ENCODE measurements at places on chromosomes 2 and 18.

DNA sequence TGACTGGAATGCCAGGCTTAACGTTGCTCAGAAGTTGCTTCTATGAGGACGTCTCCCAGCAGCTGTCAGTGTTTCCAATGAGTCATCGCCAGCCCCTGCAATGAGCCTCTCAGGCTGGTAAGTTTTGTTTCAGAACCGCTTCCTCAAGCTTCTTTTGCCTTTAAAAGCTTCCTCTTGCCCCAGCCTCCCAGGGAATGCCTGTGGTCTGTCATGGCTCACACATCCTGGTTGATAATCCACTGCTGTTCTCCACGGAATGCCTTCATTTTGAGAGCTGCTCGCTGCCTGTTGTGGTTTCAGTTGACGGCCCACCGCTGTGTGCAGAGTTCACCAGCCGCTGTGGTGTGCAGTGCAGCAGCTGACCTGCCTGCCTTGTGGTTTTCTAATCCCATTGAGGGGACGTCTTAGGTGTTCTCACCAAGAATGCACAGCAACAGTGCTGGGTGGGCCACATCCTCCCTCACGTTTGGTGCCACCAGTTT lies 96.4 kb downstream of the RTP5 start:
- no peak for DNase-seq

DNA sequence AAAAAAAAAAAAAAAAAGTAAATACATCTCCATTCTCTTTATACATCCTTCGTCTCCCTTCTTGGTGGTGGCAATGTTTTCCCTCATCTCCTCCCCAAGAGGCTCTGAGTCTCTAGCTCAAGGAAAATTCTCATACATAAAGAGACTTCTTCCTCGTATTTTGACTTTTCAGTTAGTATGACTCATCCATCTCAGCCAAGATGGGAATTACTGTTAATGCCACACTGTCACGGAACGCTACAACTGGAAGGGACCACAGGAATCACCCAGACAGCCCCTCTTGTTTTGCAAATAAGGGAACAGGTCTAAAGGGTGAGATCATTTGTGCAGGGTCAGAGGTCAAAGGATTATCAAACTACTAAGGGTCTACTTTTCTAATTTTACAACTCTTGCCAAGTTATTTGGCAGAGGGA lies 19.5 kb downstream of the NFE2L2 start:
- DNase-seq = no peak

DNA sequence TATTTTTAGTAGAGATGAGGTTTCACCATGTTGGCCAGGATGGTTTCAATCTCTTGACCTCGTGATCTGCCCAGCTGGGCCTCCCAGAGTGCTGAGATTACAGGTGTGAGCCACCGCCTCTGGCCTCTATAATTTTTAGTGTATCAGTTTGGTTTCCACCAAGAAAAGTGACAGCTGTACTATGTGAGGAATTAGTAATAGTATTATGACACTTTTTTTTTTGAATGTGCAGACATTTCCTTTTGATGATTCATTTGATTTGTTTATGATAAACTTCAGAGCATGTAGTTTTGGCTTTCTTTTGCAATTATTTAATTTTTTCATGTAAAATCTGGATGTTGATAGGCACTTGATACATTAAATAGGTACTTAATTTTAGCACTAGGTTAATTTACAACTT lies 61.5 kb downstream of the PTPN4 start:
- DNase-seq = no peak

DNA sequence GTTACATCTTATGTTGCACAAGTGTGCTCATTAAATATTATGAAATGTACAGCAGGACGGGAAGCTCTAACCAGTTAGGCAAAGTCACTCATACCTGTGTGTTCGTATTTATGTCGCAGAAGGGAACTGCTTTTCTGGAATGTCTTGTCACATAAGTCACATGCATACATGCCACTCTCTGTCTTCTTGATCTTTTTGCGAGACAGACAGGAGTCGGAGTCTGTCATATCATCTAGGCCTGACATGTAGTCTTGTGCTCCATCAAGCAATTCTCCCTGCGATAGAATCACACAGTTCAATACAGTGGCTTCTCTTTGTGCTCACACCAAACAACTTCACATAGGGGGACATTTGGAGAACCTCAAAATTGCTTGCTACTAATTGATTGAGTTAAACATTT lies 123.6 kb downstream of the ZEB2 start:
- no peak for DNase-seq

DNA sequence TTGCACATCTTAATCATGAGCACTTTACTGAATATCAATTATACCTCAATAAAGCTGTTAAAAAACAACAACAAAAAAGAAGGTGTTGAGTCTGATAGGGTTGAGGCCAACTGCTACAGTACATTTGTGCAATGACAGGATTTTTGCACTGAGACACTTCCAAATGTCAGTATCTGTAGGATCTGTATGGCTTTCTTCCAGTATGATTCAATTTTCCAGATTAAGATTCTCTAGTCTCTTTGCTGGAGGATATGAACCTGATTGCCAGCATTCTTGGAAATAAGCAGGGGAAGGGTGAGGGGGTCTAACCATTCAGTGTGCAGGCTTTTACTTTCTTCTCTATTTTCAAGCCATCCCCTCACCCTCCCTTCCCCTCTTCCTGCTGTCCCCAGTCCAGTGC lies 85.1 kb downstream of the SEMA4F start:
- DNase-seq = no peak

- DNase-seq = no peak
Measured at GRCh38 chr2:2586068-2586776, 255.1 kb upstream of the MYT1L start.

DNA sequence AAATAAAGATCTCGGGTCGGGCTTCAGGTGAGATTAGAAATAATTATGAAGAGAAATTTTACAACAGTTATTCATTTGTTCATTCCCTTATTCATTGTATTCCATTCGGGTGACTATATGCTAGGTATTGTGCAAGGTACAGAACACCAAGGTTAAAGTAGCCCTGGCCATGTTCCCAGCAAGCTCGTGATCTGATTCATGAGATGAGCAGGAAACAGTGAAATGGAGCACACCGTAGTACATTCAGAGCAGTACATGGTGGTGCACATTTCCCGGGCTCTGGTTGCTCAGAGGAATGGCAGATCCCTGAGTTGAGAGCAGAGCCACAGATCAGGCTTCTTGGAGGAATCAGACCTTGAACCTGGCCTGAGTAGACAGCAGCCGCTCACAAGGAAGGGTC lies 87.7 kb downstream of the PRKRA start:
- no peak for DNase-seq

GRCh38 chr18:47531717-47532116 lies 280.3 kb upstream of the SKOR2 start:
- no peak for DNase-seq

DNA sequence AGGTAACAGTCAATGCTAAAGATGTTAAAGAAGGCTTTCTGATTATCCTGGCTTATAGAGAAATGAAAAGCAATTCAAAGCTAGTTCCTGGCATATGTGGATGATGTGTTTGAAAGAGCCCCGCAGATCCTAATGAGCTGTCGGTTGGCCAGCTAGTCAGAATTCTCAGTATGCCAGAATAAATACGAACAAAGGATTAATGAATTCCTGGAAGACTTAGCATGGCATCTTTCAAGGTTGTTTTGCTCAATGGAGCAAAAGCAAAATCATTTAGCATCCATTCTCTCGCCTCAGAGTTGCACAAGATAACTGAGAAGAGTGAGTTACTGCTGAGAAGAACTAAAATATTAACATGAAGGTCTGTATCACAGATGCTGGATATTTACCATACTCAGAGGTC lies 307.6 kb downstream of the RIT2 start:
- DNase-seq = no peak

DNA sequence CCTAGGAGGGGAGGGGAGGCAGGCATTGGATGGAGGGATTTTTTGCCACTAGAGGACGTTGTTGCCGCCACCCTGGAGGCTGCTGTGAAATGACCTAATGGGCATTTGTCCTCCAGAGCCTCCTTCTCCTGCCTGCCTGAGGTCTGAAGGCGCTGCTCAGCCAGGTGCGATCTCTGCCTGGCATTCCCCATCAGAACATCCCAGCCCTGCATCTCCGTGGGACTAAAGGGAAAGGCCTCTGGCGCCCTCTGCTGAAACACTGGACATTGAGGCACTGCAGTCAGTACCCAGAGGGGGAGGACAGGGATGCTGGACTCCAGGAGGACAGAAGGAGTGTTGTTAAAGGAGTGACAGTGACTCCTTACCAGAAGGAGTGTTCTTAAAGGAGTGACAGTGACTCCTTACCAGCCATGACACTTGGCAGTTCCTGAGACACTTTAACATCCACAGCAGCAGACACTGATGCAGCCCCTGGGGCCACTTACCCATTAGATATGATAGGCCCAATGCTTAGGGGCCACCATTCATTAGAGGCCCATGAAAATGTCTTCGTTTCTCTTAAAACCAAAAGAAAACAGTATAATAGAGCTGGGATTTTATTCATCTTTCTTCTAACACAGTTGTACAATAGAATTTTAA lies 17.0 kb downstream of the THNSL2 start:
- peak; percentile 68 for DNase-seq

- no peak for DNase-seq
Measured at GRCh38 chr2:65351234-65351947, 81.0 kb downstream of the SPRED2 start.

DNA sequence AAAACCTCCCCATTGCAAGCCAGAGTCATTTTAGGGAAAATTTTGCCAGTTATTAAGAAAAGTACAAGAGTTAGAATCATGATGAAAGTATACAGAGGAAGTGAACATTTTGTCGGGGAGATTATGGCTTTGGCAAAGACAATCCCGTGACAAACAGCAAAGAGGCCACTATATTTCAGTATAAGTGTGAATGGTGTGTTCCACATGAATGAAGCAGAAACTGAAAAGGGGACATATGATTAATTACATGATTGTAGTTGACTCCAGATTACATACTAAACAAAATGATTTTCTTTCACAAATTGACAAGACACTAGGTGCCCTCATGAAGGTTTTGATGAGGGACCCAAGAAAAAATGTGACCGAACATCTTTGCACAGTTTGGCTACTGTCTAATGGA lies 42.0 kb downstream of the SP140 start:
- DNase-seq = no peak

GRCh38 chr2:38648107-38648761 lies 17.7 kb upstream of the GALM start:
- DNase-seq = no peak

GRCh38 chr2:53786705-53787613 lies at the start of the genes ASB3 and ERLEC1:
Gene ASB3, minus strand, starts transcription at chr2:53786953. Its CDS starts 21,381 bp downstream, at chr2:53765572.
Gene ERLEC1, plus strand, starts transcription at chr2:53787044. Its CDS starts 167 bp downstream, at chr2:53787211.
- DNase-seq = peak; percentile 96

- DNase-seq = no peak
Measured at GRCh38 chr18:1891641-1892040, 679.7 kb downstream of the METTL4 start.

GRCh38 chr18:11454040-11454439 lies 155.4 kb upstream of the SLC35G4 start:
- DNase-seq = no peak

DNA sequence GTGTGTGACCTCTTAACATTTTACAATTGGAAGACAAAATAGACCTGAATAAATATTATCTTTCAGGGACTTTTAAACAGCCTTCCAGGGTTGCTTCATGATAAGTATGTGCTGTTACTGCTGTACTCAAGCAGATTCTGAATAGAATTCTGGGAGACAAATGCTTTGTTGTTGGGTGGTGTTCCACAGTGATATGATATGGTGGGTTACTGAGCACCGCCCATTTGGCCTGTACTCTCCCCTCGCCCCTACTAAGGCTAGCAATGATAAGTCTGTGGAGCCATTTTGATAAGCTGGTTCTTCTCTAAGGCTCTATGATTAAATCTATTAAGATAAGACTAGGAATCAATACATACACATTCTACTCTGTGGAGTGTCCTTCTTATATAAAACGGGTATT lies 89.8 kb upstream of the ITGA4 start:
- DNase-seq = no peak

- no peak for DNase-seq
Measured at GRCh38 chr18:5424903-5425664, 118.7 kb downstream of the EPB41L3 start.

- DNase-seq = no peak
Measured at GRCh38 chr2:45469314-45470099, 141.6 kb downstream of the SRBD1 start.

DNA sequence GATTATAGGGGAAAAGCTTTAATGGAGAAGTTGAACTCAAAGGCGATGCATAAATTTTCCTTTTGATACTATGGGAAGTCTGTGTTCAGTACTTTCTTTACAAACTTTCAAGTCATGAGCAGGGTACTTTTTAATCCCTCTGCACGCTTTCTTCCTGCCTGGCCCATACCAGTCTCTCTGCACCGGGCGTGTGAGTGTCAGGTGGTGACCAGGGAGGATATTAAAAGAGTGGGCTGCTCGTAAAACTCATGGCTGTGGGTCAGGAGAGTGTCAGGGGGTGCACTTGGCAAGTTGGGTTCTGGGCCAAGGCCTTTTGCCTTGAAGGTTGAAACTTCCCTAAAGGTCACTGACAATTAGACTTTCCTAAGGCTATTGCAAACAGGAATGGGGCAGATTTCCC lies 367.8 kb downstream of the GPD2 start:
- no peak for DNase-seq

GRCh38 chr18:51235009-51235789 lies 37.7 kb upstream of the MEX3C start:
- no peak for DNase-seq

- no peak for DNase-seq
Measured at GRCh38 chr2:239182981-239183791, 217.6 kb downstream of the HDAC4 start.

- no peak for DNase-seq
Measured at GRCh38 chr2:108288534-108289106, at the start of gene SULT1C2. Gene SULT1C2, plus strand, starts transcription at chr2:108288895. Its CDS starts 4,773 bp downstream, at chr2:108293668.

- no peak for DNase-seq
Measured at GRCh38 chr18:36499938-36500337, 202.4 kb downstream of the FHOD3 start.

- no peak for DNase-seq
Measured at GRCh38 chr2:17319090-17319489, 199.2 kb downstream of the RAD51AP2 start.

- DNase-seq = no peak
Measured at GRCh38 chr2:20126040-20126439, 74.6 kb upstream of the LAPTM4A start.

DNA sequence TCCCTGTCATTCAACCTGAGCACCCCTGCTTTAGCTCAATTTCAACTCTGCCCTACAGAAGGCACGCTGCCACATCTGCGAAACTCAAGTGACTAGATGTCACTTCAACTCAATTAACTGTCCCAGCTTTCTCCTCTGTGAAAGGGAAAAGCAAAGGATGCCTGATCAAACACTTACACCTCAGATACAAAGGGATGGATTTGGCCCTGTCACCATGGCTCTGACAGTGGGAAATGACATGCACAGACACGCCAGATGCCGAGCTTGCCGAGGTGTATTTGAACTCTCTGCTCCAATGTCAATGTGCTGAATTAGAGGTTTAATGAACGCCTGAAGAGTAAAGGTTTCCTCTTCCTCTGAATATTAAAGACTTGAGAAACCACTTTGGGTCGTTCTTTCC lies 481.1 kb downstream of the CBLN2 start:
- DNase-seq = no peak

GRCh38 chr2:68287580-68288441 lies 31.9 kb downstream of the CNRIP1 start:
- DNase-seq = no peak

All from posterior cingulate gyrus (tissue), 11 donors.